ENCODE measurements at places on chromosomes 7 and 10.

GRCh38 chr10:119364645-119365600, 157.6 kb downstream of the GRK5 start:
- DNase-seq, result no peak

- DNase-seq, result no peak
Measured at GRCh38 chr10:47378183-47378510, 5.9 kb downstream of the ZNF488 start.

GRCh38 chr10:120613180-120613579, 156.2 kb downstream of the PLPP4 start:
- no peak for DNase-seq

DNA sequence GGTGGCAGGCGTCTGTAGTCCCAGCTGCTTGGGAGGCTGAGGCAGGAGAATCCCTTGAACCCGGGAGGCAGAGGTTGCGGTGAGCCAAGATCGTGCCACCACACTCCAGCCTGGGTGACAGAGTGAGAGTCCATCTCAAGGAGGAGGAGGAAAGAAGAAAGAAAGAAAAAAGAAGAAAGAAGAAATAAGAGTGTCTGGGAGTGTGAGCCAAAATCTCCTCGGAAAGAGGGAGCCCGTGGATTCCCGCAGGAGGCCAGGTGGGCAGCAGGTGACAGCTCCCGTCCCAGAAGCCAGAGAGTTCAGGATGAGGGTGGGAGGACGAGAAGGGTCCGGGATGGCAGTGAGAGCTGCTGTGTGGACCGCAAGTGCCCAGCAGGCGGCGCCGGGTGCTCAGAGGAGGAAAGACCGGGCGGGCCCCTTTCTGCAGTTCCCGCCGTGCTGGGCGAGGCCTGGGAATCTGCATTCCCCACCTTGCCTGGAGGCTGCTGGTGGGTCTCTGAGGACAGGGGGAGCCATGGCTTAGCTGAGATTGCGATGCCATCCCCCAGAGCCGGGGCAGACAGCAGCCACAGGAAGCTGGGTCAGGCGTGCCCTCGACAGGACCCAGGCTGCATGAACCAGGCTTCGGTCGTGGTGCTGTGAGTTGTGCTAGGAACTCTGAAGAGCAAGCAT, 17.1 kb upstream of the AMZ1 start:
- peak; percentile 32 for DNase-seq
